GM23338 (cell line): ENCODE measurements at places on chromosomes 5 and 9.

GRCh38 chr5:34547300-34548085 lies 108.6 kb upstream of the RAI14 start:
- DNase-seq = peak; percentile 67

DNA sequence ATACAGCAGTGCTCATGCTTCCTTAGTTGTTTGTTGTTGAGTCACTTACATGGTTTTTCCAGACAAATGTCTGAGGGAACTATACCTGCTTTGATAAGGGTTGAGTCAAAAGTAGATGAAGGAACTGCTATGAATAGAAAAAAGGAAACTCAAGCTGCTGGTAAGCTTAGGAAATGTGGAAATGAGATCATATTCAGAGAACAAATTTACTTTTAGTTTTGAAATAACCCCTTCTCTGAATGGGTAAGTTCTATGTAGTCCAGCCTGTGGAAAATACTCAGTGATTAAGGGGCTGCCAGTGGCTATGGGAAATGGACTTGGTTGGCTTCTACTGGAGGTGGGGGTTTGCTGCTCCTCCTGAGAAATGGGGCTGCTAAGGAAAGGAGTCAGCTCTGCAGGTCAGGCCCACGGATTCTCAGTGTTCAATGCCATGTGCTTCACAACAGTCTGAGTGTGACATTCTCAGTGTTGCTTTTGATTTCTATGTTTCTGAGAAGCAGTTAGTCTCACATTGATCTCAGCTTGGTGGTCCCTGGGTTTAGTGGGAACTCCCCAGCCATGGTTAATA lies 47.7 kb upstream of the GLRX start:
- no peak for DNase-seq

DNA sequence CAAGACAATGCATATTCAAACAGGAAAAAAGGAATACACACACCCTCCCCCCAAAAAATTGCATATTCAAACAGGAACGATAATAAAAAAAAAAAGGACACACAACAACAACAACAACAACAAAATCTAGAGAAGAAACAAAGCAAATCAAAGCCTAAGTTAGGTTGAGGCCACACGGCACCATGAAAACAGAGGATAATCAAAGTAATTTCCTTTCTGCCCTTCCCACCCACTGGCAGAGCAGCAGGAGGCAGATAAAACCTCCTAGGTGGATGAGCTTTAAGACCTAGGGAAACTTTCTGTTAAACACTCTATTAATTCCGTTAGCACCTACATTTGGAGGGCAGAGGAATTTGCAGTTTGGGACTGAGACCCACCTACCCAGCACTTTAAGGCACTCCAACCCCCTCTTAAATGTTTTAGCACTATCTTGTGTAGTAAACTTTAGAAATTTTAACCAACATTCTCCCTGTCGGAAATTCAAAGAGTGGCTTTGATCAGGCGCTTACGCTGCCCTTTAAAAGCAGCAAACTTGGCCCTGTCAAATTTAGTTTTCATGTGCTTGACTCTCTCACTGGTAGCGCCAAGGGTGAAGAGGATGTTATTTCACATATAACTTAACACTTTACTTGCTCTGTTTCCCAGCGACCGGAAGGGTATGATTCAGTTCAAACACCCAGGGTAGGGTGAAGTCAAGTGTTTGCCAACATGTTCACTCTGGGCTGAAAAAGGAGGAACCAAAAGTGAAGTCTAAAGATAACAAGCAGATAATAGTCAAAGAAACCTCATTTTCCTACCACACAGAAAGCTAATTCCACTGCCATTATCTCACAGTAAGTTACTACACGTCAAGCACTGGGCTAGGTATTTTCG lies 9.2 kb downstream of the ENC1 start:
- DNase-seq = peak; percentile 51

DNA sequence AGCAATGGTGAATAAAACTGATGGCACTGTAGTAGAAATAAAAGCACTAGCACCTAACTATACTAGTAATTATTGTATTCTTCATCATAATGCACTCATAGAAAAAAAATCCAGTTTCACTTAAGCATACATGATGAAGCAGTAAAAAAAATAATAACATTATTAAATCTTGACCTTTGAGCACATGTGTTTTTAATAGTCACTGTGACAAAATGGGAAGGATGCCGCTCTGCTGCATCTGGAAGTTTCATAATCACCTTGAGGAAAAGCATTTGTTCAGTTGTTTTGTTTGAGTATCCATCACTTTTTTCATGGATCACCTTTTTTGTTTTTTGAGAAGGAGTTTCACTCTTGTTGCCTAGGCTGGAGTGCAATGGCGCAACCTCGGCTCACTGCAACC lies 13.2 kb downstream of the OR2K2 start:
- no peak for DNase-seq

DNA sequence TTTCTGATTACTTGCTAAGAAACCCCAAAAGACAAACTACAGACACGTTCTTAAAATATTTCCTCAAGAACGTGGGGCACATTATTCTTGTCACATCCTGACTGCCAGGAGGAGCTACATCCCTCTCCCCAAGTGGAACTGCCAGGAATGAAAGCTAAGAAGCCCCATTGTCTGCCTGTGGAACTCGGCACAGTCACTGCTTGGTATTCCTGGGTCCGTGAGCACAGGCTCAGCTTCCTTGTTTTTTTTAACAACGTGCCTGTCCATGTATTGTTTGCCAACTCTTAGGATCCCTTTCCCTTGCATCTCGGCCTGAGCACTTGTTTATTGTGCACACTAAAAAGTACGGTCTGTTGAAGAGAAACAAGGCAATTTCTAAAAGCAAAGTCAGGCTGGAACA lies 47.0 kb upstream of the SELENOP start:
- peak; percentile 54 for DNase-seq

- peak; percentile 29 for DNase-seq
Observed at GRCh38 chr9:120841930-120842684, 615 bp downstream of the PSMD5 start.

DNA sequence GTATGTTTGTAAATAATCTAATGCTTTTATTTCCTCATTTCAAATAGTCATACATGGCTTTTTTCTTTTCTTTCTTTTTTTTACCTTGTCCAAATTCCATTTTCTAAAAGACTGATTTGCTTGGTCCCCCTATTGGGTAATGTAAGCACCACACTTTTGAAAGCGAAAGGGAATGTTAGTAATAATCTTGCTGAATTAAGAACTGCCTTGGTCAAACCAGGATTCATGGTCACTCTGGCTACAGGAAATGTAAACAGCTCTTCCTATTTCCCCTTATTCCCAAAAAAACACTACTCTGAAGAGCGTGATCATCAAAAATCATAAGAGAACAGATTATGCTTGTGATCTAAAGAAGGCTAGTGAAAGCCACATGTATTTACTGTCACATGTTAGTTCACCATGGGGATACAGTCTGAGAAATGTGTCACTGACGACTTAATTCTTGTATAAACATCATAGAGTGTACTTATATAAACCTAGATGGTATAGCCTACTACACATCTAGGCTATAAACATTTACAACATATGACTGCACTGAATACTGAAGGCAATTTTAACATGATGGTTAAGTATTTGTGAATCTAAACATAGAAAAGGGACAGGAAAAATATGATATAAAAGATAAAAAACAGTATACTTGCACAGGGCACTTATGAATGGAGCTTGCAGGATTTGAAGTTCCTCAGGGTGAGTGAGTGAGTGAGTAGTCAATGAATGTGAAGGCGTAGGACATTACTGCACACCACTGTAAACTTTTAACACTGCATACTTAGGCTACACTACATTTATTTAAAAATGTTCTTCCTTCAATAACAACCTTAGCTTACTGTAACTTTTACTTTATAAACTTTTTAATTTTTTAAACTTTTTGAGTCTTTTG lies 75.3 kb downstream of the HMGCR start:
- DNase-seq = peak; percentile 38

- DNase-seq = no peak
Observed at GRCh38 chr5:56080375-56081052, 85.8 kb upstream of the IL6ST start.

- no peak for DNase-seq
Observed at GRCh38 chr9:110029956-110030480, 177.9 kb downstream of the C9orf152 start.

- no peak for DNase-seq
Observed at GRCh38 chr9:124254261-124254682, 3.5 kb upstream of the NEK6 start.

DNA sequence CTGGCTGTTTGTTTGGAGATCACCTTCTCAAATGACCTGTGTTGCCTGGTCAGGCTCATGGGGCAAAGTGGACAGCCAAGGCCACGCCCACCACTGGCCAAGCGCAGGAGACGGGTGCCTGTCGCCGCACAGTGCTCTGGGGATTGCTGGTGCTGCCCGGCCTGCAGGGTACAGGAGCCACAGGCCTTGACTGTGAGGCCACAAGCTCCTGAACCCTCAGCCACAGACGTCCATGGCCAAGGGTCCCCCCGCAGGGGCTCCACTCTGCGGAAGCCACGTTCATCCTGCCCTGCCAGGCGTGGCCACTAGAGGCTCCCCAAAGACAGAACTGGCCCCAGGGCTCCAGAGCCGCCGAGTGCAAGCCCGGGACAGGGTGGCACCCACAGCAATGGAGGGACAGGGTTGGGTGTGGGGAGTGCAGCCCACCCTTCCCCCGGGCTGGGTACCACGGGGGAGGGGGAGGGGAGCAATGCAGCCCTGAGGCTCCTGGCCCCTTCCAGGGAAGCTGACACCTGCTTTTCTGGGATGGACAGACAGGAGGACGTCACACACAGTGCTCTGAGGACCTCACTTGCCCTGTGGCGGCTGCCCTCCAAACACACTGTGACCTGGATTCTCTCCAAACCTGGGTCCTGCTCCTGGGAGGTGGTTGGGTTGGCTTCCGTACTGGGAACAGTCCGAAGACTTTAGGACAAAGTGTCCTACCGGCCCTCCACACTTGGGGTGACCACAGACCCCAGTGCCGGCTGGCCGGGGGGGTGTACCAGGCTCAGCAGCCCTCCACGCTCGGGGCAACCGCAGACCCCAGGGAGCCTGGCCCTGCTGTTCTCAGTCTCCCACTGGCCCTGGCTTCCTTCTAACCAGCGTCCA lies 21.5 kb downstream of the TPPP start:
- peak; percentile 87 for DNase-seq

GRCh38 chr9:31321256-31321655 lies 1063.2 kb upstream of the ACO1 start:
- DNase-seq = no peak

DNA sequence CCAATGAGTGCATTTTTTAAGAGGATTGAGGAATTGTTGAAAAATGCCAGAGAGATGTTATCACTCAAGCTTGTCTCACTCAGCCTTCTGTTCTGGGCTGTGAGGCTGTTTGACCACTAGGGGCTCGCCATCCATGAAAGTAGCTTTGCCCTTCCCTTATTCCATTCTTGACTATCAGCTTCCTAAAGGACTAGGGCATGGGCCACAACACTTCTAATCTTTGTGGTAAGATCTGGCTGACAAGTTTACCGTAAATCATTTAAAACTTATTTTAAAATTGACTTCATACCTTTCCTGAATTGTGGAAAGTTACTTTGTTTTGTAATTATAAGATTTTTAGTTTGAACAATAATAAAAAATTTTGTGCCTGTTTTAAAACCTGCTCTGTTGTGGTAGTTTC lies 49.5 kb downstream of the TJP2 start:
- DNase-seq = peak; percentile 92

DNA sequence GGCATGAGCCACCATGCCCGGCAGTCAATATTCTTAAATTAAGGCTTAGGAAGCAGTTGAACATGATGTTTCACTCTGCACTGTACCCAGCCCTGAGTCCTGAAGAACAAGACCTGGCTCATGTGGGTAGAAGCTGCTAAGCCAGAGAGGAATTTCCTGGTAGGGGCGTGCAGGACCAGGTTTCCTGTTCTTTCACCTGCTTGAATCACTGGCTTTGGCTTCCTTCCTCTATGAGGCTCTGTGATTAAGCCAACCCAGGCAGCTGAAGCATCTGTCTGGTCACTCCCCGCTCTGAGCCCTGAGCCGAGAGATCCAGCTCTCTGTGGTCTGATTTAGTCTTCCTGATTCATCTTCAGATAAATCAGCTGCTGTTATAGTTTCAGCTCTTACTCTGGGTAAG lies 29.1 kb downstream of the CFAP77 start:
- DNase-seq = no peak

DNA sequence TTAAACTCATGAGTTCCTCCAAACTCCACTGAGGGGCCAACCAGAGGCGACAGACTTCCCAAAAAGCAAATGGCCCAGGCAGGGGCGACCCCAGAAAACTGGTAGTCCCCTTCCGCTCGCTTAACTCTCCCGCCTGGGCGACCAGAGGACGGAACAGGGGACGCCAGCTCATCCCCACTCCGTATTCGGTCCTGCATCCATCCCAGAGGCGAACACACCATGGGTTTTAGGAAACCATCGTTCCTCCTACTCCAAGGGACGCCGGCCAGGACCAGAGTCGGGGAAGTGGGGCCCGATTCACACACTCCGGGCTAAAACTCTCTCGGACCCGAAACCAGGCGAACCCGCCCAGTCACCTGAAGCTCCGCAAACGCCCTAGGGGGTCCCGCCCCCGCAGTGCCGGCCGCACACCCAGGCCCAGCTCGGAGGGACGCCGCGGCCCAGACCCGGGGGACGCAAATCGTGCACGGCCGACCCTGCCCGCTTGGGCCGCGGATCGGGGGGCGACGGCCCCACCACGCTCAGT lies 478 bp downstream of the TEX10 start:
- DNase-seq = peak; percentile 47

GRCh38 chr5:19044311-19044710 lies 943.7 kb downstream of the CDH18 start:
- DNase-seq = no peak

DNA sequence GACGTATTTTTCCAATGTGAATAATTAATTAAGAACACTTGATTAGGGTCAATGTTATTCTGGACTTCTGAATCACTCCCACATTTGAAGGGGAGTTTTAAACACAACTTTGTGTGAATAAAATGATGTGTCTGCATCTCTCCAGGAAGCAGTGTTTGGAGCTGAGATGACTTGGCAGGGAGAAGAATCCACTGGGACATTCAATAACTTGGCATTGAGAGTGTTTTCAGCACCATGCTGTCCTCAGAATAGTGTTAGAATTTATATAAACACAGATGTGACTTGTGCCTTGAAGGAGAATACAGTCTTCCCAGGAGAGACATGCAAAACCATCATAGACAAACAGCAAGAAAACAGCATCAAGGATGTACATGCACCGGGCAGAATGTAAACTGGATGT lies 32.7 kb upstream of the KCNMB1 start:
- DNase-seq = no peak

- no peak for DNase-seq
Observed at GRCh38 chr9:117919538-117919937, 215.3 kb downstream of the TLR4 start.

DNA sequence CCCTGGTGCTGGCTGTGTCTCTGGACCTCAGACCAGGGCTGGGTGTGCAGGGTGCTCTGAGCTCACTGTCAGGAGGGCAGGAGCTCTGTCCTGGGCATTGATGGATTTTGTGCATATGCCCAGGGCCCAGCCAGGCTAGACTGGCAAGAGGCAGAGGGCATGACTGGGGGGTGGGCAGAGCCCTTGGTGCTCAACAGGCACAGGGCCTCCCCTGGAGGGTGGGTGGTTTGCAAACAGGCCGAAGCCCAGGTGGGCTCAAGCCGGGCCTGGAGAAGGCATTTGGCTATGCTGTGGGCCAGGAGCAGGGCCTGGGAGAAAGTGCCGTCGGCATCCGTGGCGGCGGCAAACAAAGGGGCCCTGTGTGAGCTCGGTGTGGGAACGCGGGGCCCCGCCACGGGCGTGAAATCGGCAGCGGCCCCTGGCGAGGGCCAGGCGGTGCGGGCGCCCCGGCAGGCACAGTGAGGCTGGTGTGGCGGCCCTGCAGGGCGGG lies 1.9 kb upstream of the NRARP start:
- DNase-seq = no peak
